ENCODE measurements at places on chromosomes 6 and 20.
A peak's percentile ranks its signal among the peaks of the same experiment; 100 is the strongest.

- no peak for DNase-seq
These were observed 36.1 kb downstream of the SMPDL3A start for GRCh38 chr6:122825163-122825562.

DNA sequence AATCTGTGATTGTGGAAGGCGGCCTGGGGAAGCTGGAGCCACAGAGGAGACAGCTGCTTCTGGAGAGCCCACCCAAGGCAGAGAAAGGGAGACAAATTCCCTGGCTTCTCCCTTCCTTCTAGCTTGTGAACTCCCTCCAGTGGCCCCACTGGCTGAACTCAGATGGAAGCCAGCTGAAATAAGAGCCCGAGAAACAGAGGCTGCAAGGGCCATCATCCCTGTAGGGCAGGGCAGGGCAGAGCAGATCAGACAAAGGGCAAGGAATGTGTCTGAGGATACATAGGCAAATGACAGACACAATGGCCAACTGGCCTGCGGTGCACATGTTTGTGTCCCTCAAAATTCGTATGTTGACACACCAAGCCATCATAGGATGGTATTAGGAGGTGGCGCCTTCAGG lies 25.3 kb downstream of the MDFI start:
- no peak for DNase-seq

GRCh38 chr6:121436274-121436857 lies 920 bp downstream of the GJA1 start:
- no peak for DNase-seq

GRCh38 chr20:38450412-38450975 lies 15.4 kb upstream of the SNHG17 start:
- no peak for DNase-seq

DNA sequence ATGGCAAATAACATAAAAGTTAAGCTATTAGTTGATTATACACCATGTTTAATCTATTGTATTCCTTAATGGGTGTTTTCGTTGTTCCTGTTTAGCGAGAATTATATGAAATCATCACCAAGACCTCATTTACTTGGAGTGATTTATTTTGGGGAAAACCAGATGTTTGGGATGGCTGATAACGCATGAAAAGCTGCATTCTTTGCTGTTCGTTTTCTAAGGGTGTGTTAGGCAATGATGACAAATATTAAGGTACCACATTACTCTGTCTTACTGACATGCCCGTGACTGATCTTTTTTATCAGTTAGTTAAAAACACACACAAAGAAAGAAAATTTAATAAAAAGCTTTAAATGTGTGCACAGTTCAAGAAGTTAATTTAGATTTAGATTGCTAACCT lies 176.4 kb downstream of the ZFP64 start:
- no peak for DNase-seq

- DNase-seq: no peak
These were observed 30.1 kb upstream of the ARFGEF2 start for GRCh38 chr20:48891235-48892048.

- DNase-seq: no peak
These were observed 656.6 kb upstream of the MMS22L start for GRCh38 chr6:97939440-97940168.

GRCh38 chr6:34243901-34244884 lies 4.6 kb downstream of the SMIM29 start:
- peak; percentile 87 for DNase-seq

- no peak for DNase-seq
These were observed 32.1 kb downstream of the PRSS16 start for GRCh38 chr6:27279513-27280063.
